Kidney glomerular epithelial cell (primary cell): ENCODE measurements at places on chromosomes 16 and 17.

GRCh38 chr16:23060458-23061320 lies 88.6 kb downstream of the USP31 start:
- peak; percentile 62 for DNase-seq

- DNase-seq = no peak
Measured at GRCh38 chr16:88982286-88983084, 5.5 kb upstream of the CBFA2T3 start.

DNA sequence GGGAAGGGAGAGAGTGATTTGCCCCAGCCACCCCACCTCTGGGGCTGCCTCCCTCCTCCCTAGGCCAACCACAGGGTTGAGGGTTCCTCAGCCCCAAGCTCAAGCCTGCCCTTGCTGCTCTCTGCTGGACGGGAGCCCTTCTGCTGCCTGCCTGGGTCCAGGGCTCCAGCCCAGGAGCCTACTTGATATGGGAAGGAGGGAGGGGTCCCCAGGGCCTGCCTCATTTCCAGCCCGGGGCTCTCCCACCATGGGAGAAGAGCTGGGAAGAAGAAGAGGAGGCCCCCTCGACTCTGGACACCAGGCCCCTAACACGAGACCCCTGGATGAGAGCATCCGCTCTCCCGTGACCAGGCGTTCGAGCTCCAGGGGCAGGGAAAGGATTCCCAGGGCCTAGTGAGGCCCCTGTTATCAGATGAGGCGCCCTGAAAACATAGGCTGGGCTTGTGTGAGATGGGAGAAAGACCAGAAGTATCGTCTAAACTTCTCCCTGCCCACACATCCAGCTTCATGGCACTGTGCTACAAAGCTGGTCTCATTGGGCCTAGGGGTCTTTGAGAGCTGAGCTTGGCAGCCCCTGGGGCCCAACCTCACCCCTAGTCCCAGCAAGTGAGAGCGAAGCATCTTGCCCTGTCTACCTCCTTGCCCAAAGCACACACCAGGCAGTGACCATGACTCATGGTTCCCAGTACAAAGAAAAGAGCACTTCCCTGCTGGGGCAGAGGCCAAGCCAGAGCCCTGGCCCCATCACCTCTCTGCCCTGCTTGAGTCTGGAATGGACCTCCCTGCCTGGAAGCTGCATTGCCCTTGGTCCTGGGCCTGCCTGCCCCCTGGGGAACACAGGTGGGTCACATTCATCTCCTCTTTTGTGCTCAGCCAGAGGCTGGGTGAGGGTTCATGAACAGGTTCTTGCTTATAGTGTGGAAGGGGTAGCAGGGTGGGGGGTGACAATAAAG lies 987 bp downstream of the SLC16A5 start:
- DNase-seq = no peak

DNA sequence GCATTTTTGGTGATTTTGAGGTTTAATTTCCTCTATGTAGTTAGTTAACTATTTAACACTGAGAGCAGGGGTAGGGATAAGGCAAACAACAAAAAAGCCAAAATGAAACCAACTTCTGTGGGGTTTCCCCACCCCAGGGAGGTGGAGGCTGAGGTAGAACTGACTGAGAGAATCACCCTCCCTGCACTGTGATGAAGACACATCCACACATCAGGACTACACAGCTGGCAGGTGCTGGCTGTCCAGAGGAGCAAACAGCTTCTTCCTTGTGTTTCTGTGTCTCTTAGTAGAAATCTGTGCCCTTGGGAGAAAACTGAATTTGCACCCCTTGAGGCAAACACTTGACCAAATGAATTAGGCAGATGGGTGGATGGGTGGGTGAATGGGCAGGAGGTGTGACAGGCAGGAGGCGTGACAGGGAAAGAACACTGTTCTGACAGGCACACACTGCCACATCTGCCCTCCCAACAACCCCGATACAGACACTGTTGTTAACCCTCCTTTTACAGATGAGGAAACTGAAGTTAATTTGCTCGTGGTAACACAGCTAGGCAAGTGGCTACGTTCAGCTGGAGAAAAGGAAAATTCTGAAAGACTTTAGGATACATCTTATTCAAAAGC lies 62.9 kb upstream of the AMZ2 start:
- no peak for DNase-seq

DNA sequence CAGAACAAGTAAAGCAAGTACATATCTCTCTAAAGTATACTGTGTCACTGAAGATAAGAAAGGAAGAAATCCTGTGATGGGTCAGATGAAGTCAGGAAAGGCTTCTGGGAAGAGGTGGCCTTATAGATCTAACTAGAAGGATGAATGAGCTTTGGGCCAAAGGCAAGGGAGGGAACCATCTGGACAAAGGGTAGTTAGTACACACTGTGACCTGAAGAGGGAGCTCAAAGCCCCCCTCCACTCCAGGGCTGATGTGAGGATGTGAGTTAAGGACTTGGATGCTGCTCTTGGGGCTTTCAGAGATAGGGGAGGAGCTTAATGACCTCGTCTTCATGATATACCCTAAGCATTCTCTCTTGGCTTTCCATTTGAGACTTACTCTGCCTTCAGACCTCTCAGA lies 185.3 kb upstream of the CACNG3 start:
- DNase-seq = no peak

DNA sequence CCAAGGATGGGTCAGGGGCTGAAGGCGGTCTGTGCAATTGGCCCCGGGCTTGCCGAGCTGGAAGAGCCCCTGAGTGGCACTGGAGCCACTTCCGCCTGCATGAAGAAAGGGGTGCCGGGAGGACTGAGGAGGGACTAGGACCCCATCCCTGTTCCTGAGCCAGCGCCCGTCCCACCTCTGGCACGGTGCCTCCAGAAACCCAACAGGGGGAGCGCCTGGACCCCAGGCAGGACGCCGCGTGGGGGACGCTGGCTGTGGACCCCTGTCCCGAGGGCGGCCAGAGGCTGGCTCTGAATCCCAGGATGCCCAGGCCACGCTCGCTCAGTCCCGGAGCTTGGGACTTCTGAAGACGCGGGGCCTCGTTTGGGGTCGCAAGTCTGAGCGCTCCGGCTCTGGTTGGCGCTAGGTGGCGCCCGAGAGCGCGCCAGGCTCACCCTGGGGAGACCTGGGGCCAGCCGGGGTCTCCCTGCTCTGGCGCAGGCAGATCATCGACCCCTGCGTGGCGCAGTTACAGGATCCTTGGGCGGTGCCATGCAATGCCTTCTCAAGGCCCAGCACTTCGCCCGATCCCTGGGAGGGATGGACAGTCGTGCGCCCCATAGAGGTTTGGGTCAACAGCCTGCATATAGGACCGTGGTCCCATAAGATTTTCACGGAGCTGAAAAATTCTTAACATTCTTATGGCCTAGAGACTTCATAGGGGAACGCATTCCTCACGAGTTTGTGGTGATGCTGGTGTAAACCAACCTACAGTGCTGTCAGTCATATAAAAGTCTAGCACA lies 58.5 kb upstream of the CREBBP start:
- peak; percentile 62 for DNase-seq

DNA sequence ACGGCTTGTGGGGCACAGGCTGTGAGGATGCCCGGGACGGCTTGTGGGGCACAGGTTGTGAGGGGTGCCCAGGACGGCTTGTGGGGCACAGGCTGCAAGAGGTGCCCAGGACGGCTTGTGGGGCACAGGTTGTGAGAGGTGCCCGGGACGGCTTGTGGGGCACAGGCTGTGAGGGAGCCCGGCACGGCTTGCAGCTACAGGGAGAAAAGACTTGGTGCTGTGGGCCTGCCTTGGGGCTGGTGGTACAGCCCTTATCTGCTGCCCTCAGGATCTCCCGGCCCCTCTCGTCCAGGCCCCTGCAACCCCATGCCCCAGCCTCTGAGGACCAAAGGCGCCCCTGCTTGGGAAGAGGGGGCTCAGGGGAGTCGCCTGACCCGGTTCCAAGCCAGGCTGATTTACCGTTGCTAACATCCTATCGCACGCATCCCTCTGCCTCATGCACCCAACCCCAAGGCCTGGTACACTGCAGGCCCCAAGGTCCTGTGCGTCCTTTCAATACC lies 5.0 kb upstream of the HBM start:
- no peak for DNase-seq

GRCh38 chr17:49575679-49576087 lies at the start of gene NXPH3:
Gene NXPH3 (plus strand): TSS chr17:49575871. CDS start chr17:49576220, 349 bp downstream.
- DNase-seq = no peak

GRCh38 chr16:2926650-2926999 lies 14.9 kb downstream of the FLYWCH1 start:
- DNase-seq = no peak

GRCh38 chr17:30238003-30238344 lies 2.5 kb upstream of the SLC6A4 start:
- DNase-seq = no peak

GRCh38 chr17:50683434-50684287 lies 24.1 kb downstream of the ANKRD40 start:
- DNase-seq = no peak

GRCh38 chr16:64251742-64252141 lies 870.1 kb downstream of the CDH11 start:
- no peak for DNase-seq

GRCh38 chr17:62093188-62094155 lies 28.4 kb upstream of the MED13 start:
- peak; percentile 94 for DNase-seq

- DNase-seq = peak; percentile 19
Measured at GRCh38 chr17:44219616-44220212, at the start of gene UBTF. Gene UBTF (minus strand): TSS chr17:44219675. CDS start chr17:44218229, 1,446 bp downstream.

DNA sequence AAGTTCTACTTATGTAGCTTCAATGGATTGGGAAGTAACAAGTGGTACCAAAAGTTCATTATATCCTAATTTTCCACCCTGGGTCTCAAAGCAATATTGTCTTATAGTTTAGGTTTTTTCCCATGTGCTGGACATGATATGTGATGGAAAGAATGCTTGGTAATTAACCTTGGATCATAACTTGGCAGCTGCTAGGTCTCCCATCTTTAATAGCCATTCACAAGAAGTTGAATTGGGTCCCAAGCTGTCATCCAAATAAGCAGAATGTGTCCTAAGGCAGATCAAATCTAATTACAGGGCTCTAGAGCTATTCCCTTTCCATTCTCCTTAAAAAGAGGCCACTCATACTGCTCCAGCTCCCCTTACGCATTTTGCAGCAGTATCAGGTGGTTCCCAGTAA lies 44.7 kb upstream of the KCNJ16 start:
- DNase-seq = no peak

DNA sequence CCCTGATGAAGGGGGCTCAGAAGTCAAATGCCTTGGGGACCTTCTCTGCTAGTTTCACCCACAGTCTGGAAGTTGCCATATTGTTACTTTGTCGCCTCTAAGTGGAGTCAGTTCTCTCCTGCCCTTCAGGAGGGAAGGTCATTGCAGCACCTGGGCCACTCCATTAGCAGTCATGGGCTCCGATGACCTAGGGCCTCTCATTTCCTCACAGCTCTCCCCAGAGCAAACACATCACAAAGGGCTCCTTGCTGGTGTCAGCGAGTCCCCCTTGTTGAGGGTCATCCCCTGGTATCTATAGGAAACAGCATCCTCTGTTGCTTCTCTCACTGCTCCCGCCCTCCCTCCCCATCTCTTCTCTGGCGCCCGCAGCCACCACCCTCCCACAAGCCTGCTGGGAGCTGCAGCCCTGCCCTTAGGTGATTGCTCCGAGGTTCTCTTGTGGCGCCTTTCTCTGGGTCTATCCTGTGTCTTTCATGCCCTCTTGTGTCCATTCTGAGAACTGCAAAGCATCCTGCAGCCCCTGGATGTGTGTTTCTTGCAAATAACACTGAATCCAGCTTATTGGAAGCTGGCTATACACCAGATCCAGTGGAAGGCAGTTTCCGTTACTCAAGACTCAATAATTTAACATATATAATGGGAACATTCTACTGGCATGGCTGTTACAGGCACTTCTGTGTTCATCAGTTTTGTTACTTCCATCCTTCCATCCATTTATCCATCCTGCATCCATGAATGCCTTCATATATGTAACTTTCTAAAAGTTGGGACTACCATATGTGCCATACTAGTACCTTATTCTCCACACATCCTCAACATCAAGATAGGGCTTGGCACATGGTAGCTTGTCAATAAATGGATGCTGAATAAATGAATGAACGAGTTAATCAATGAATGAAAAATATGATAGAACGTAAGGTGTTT lies 21.2 kb downstream of the PDILT start:
- DNase-seq = peak; percentile 46

DNA sequence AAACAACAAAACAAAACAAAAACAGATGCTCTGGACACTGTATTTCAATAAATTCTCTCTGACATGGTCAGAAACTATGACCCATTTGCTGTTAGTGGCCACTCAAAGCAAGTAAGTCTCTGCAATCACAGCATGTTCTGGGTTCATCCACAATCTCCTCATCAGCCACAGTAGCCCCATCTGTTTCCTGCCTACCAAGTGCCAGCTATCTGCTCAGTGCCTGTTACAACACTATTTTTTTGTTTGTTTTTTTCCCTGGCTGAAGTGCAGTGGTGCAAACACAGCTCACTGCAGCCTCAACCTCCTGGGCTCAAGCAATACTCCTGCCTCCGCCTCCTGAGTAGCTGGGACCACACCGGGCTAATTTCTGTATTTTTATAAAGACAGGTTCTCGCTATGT lies 137.9 kb downstream of the SOX9 start:
- DNase-seq = no peak

DNA sequence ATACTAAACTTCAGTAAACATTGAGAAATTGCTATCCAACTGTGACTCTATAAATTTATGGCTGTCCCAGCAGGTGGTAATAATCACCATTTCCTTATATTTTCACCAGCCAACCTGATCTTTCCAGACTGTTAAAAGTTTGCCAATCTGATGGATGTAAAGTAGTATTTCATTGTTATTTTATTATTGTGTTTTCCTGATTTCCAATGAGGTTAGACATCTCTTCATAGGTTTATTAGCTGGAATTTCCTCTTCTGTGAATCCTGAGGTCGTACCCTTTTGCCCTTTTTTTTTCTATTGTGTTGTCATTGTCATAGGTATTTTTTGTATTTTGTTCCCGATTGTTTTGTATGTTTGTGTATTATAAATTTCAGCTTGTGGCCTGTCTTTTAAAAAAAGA lies 31.7 kb downstream of the BMERB1 start:
- no peak for DNase-seq

DNA sequence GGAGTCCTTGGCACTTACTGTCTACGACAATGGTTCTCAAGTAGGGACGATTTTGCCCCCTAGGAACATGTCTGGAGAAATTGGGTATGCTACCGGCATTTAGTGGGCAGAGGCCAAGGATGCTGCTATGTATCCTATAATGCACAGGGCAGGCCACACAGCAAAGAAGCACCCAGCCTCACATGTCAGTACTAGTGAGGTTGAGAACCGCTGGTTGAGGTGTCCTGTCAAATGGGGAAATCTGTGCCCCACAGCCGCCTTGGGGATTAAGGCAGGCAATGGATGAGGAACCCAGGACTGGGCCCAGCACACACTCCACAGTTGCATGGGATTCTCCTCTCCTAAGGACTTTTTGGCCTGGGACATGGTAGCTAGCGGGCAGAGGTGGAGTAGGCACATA lies 86.7 kb upstream of the TOB1 start:
- no peak for DNase-seq

GRCh38 chr16:12559714-12560113 lies 244.0 kb downstream of the CPPED1 start:
- DNase-seq = no peak
